ENCODE measurements at places on chromosomes 12 and 14. TPM values are rescaled to one million over a fixed set of nuclear protein-coding genes. Genes with fewer than 3 reads are reported as not detected.

- peaks cover 52% of the 10 kb centered on the region for H3K4me1 ChIP-seq
- peak overlapping the region; percentile 89 for H3K4me3 ChIP-seq
- peak overlapping the region; percentile 96 for H3K27ac ChIP-seq
- H3K27me3 ChIP-seq, result no peaks in the 10 kb centered on the region
- peak; percentile 59 for DNase-seq
- no peaks in the 10 kb centered on the region for H3K36me3 ChIP-seq
Measured at GRCh38 chr12:56220611-56221231, 1.0 kb downstream of the RNF41 start.

GRCh38 chr12:33670284-33670683 is 230.7 kb upstream of the SYT10 start:
- no peak for DNase-seq
- H3K27me3 ChIP-seq, result no peaks in the 10 kb centered on the region
- H3K27ac ChIP-seq, result no peak overlapping the region
- no peak overlapping the region for H3K4me3 ChIP-seq

- no peaks in the 10 kb centered on the region for H3K27me3 ChIP-seq
- no peak overlapping the region for H3K4me3 ChIP-seq
- no peak for DNase-seq
- no peaks in the 10 kb centered on the region for H3K36me3 ChIP-seq
Measured at GRCh38 chr14:53032161-53032803, 81.4 kb upstream of the FERMT2 start.

GRCh38 chr12:125185740-125186470 is 120.7 kb downstream of the AACS start:
- no peaks in the 10 kb centered on the region for H3K36me3 ChIP-seq
- H3K27me3 ChIP-seq, result peaks cover 32% of the 10 kb centered on the region
- DNase-seq, result peak; percentile 69
- peak within 1 kb of the TSS; percentile 37 for H3K4me3 ChIP-seq
- H3K27ac ChIP-seq, result no peak within 1 kb of the TSS

DNA sequence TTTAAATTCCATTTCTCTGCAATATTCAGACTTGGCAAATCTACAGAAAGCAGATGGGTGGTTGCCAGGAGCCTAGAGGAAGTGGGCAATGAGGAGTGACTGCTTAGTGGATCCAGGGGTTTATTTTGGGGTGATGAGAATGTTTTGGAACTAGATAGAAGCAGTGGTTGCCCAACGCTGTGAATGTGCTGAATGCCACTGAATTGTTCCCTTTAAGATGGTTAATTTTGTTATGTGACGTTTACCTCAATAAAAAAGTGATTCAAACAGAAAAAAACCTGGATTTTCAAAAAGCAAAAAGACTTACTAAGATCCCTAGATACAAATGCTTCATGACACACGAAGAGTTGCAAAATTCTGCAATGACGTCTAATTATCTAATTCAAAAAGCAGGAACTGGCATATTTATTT is 34.2 kb downstream of the DAO start:
- H3K4me1 ChIP-seq, result peaks cover 7% of the 10 kb centered on the region
- no peak overlapping the region for H3K4me3 ChIP-seq
- peak overlapping the region; percentile 35 for H3K27ac ChIP-seq
- no peaks in the 10 kb centered on the region for H3K36me3 ChIP-seq
- no peaks in the 10 kb centered on the region for H3K27me3 ChIP-seq

- no peaks in the 10 kb centered on the region for H3K36me3 ChIP-seq
- no peaks in the 10 kb centered on the region for H3K27me3 ChIP-seq
- no peak overlapping the region for H3K4me3 ChIP-seq
Measured at GRCh38 chr12:113747017-113747416, 219.1 kb downstream of the RBM19 start.

TAS2R31 gene
- 2.5 TPM for total RNA-seq

GRCh38 chr14:75877292-75877691 is 104.5 kb downstream of the TGFB3 start:
- no peaks in the 10 kb centered on the region for H3K27me3 ChIP-seq
- H3K36me3 ChIP-seq, result no peaks in the 10 kb centered on the region

DNA sequence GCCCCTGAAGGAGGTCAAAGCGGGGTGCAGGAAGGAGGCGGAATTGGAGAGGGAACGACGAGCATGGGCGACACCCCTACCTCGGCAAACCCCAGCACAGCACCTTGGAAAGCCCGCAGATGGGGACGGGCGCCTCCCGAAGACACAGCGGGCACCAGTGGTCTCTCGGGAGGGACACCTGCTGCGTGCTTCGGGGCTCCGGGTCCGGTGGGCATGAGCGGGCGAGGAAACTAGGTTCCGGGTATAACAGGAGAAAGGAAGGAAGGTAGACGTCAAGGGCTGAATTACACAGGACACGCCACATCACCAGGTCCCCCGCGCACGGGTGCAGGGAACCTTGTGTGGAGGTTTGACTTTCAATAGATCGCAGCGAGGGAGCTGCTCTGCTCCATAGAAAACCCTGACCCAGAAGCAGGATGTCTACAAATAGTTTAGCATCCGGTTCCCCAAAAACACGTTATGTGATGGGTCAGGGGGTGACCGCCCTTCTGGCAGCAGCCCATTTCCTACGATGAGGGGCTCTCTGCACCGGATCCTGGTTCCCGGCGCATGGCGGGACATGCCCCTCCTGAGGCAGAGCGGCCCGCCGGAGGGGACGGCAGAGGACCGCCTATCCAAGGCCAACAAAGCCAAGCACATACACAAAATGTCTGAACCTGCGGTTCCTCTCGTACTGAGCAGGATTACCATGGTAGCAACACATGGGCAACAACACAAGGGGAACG is 196.9 kb downstream of the ALG10 start:
- no peaks in the 10 kb centered on the region for H3K36me3 ChIP-seq
- H3K27me3 ChIP-seq, result no peaks in the 10 kb centered on the region
- H3K27ac ChIP-seq, result no peak overlapping the region
- no peaks in the 10 kb centered on the region for H3K4me1 ChIP-seq
- H3K4me3 ChIP-seq, result peak overlapping the region; percentile 48
- DNase-seq, result no peak

GRCh38 chr12:24482882-24483604 is 465.9 kb downstream of the BCAT1 start:
- H3K4me1 ChIP-seq, result no peaks in the 10 kb centered on the region
- H3K27ac ChIP-seq, result no peak overlapping the region
- no peak overlapping the region for H3K4me3 ChIP-seq
- H3K36me3 ChIP-seq, result no peaks in the 10 kb centered on the region
- DNase-seq, result no peak
- no peaks in the 10 kb centered on the region for H3K27me3 ChIP-seq

- no peak overlapping the region for H3K4me3 ChIP-seq
- peaks cover 42% of the 10 kb centered on the region for H3K4me1 ChIP-seq
- DNase-seq, result no peak
- peaks cover 12% of the 10 kb centered on the region for H3K36me3 ChIP-seq
- no peak overlapping the region for H3K27ac ChIP-seq
- H3K27me3 ChIP-seq, result no peaks in the 10 kb centered on the region
Measured at GRCh38 chr12:124494751-124495129, 72.7 kb downstream of the NCOR2 start.

- no peaks in the 10 kb centered on the region for H3K27me3 ChIP-seq
- peaks cover 9% of the 10 kb centered on the region for H3K4me1 ChIP-seq
- H3K36me3 ChIP-seq, result no peaks in the 10 kb centered on the region
Measured at GRCh38 chr14:20652996-20653975, 11.8 kb upstream of the OR6S1 start.

DNA sequence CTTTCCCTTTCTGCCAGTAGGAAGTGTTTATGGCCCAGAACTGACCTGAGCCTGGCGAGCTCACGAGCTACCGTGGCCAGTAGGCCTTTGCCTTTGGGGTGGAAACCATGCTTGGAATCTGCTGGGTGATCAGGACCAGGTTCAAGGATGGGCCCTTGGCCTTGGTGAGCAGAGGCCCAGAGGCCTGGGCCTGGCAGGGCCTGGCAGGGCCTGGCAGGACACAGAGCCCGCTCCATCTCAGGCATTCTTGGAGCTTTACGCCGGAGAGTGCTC is 184.8 kb upstream of the RTL1 start:
- H3K36me3 ChIP-seq, result no peaks in the 10 kb centered on the region
- no peaks in the 10 kb centered on the region for H3K27me3 ChIP-seq
- H3K4me3 ChIP-seq, result no peak overlapping the region

CD4 gene
- 64.0 TPM for total RNA-seq

RNASE7 gene
- total RNA-seq, result not detected

- H3K4me1 ChIP-seq, result peaks cover 10% of the 10 kb centered on the region
- H3K4me3 ChIP-seq, result no peak overlapping the region
- H3K36me3 ChIP-seq, result no peaks in the 10 kb centered on the region
- DNase-seq, result no peak
- no peaks in the 10 kb centered on the region for H3K27me3 ChIP-seq
Measured at GRCh38 chr12:96120359-96121100, 73.6 kb upstream of the ELK3 start.

GRCh38 chr12:88579161-88579517 is 1.1 kb downstream of the KITLG start:
- H3K27me3 ChIP-seq, result no peaks in the 10 kb centered on the region
- H3K4me1 ChIP-seq, result peaks cover 31% of the 10 kb centered on the region
- H3K27ac ChIP-seq, result peak overlapping the region; percentile 79
- H3K4me3 ChIP-seq, result peak overlapping the region; percentile 84
- H3K36me3 ChIP-seq, result no peaks in the 10 kb centered on the region

DNA sequence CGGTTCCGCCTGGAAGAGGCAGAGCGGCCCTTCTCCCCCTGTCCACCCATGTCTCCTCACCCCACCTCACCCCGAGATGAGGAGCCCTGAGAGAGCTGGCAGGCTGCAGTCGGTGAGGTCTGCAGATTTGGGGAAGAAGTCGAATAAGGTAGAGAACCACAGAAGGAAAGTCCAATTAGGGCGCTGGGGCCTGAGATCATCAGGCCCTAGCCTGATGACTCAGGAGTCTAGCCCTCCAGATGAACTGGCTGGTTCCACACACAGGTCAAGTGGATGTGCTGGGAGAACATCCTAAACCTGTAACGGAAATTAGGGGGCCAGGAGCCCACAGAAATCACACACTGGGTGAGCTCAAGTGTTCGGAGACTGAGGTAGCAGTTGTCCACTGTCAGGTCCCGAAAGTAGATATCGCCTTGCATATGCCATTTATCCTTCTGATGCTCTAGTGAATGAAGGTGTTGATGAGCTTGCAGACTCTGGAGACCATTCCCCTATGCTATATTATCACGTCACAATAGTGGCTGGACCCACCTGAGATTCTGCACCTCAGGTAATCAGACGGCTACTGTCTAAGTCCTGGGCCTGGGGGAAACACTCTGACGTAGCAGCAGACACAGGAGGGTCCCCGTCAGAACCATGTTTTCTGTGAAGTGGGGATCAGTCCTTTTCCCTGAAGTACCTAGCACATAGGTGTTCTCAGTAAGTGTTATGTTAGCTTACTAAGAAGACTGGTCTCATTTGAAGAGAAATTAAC is 886 bp upstream of the METTL17 start:
- H3K4me1 ChIP-seq, result peaks cover 30% of the 10 kb centered on the region
- peak; percentile 35 for DNase-seq
- peak overlapping the region; percentile 67 for H3K27ac ChIP-seq
- peaks cover 22% of the 10 kb centered on the region for H3K36me3 ChIP-seq
- H3K27me3 ChIP-seq, result no peaks in the 10 kb centered on the region

DNA sequence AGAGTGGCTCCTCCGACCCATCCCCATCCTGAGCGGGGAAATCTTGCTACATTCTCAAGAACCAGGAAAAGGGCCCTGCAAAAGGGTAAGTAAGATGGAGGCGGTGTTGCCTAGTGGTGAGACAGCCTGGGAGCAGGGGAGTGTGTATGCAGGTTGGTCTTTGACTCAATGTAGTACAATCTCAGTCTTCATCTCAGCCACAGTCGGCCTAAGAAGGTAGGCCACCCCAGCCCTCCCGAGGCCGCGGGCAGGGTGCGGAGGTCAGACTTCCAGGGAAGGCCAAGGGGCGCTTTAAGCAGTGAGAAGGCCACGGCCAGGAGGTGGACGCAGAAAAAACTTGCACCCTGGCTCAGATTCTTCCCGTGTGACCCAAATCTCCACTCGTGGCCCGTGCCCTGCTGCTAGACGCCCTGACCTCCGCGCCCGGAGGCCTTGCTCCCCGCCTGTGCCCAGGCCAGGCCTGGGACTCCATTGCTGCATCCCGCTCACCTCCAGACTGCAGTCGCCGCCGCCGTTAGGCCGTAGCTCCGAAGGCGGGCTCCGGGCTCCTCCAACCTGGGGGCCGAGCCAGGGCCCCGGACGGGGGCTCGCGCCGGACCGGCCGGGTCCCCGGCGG is 435 bp downstream of the FOXM1 start:
- H3K27ac ChIP-seq, result peak overlapping the region; percentile 96
- peak overlapping the region; percentile 87 for H3K4me3 ChIP-seq
- peaks cover 20% of the 10 kb centered on the region for H3K4me1 ChIP-seq
- DNase-seq, result no peak
- no peaks in the 10 kb centered on the region for H3K27me3 ChIP-seq

GRCh38 chr12:54306925-54307741 is 6.3 kb upstream of the NFE2 start:
- peak overlapping the region; percentile 70 for H3K27ac ChIP-seq
- DNase-seq, result peak; percentile 99
- H3K36me3 ChIP-seq, result no peaks in the 10 kb centered on the region
- H3K4me1 ChIP-seq, result peaks cover 33% of the 10 kb centered on the region
- H3K27me3 ChIP-seq, result no peaks in the 10 kb centered on the region

- H3K4me1 ChIP-seq, result no peaks in the 10 kb centered on the region
- no peaks in the 10 kb centered on the region for H3K36me3 ChIP-seq
- no peak overlapping the region for H3K27ac ChIP-seq
- no peak for DNase-seq
- H3K4me3 ChIP-seq, result no peak overlapping the region
Measured at GRCh38 chr12:80655751-80656150, 51.7 kb upstream of the MYF6 start.

Data from upper lobe of left lung (tissue), 6 donors.